ENCODE measurements at places on chromosomes 7 and 10.

- DNase-seq = no peak
Observed at GRCh38 chr7:4108951-4109350, 573.1 kb upstream of the FOXK1 start.

GRCh38 chr7:131673576-131673975, 117.1 kb upstream of the PODXL start:
- no peak for DNase-seq

- no peak for DNase-seq
Observed at GRCh38 chr10:91162495-91163268, 57.8 kb upstream of the PCGF5 start.

GRCh38 chr10:108450280-108450679, 1285.8 kb upstream of the SORCS1 start:
- DNase-seq = no peak

DNA sequence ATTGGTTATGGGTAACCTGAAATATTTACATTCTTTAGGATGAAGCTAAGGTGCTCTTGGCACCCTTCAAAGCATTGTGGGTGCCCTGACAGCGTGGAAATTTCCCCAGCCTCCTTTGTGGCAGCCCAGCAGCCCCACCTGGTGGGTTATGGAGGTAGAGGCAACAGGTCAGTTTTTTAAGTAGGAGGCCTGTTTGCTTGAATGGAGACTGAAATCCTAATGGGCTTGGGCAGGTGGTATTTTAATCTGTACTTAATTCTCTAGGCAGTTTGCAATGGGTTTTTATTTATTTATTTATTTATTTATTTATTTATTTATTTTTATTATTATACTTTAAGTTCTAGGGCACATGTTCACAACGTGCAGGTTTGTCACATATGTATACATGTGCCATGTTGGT, 139.4 kb downstream of the EPC1 start:
- no peak for DNase-seq

DNA sequence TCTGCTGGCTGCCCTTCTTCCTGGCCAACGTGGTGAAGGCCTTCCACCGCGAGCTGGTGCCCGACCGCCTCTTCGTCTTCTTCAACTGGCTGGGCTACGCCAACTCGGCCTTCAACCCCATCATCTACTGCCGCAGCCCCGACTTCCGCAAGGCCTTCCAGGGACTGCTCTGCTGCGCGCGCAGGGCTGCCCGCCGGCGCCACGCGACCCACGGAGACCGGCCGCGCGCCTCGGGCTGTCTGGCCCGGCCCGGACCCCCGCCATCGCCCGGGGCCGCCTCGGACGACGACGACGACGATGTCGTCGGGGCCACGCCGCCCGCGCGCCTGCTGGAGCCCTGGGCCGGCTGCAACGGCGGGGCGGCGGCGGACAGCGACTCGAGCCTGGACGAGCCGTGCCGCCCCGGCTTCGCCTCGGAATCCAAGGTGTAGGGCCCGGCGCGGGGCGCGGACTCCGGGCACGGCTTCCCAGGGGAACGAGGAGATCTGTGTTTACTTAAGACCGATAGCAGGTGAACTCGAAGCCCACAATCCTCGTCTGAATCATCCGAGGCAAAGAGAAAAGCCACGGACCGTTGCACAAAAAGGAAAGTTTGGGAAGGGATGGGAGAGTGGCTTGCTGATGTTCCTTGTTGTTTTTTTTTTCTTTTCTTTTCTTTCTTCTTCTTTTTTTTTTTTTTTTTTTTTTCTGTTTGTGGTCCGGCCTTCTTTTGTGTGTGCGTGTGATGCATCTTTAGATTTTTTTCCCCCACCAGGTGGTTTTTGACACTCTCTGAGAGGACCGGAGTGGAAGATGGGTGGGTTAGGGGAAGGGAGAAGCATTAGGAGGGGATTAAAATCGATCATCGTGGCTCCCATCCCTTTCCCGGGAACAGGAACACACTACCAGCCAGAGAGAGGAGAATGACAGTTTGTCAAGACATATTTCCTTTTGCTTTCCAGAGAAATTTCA, 1.7 kb downstream of the ADRB1 start:
- no peak for DNase-seq

DNA sequence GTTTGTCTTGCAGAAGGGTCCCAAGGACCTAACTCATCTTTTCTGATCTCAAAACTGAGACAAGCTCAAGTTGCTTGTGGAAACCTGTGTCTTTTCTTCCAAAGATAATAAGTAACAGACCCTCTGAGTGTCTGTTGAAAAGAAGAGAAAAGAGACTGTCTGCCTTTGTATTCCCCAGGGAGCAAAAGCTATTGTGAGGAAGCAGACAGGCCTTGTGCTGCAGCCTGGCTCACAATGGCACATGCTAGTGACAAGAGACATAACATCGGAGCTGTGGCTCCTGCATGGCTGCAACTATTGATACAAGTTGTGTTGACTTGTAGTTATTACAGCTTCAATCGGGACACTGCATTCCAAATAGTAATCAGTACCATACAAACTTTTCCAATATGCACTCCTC, 202.9 kb downstream of the DKK1 start:
- no peak for DNase-seq

DNA sequence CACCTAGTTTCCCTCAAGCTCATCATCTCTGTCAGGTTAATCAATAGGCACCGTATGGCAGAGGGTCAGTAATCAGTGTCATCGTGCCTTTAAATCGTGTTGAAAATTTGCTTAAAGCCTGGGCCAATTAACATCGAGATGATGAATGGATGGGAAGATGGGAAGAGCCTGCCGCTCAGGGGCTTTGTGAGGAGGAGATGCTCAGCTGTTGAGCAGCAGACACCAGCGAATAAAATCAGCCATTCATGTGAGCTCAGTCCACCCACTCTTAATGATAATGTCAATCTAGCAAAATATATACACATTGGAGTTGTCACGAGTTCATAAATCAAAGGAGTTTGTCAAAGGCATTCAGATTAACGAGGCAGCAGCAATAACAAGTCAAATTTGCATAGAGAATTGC, 97.7 kb downstream of the BTRC start:
- DNase-seq = no peak

GRCh38 chr10:119208553-119208940, 1.2 kb downstream of the GRK5 start:
- peak; percentile 53 for DNase-seq

GRCh38 chr10:51744235-51745000, 45.0 kb upstream of the CSTF2T start:
- DNase-seq = no peak

GRCh38 chr10:125219776-125220175, 59.4 kb upstream of the CTBP2 start:
- no peak for DNase-seq

GRCh38 chr7:11533229-11533820, 298.7 kb downstream of the THSD7A start:
- DNase-seq = no peak

GRCh38 chr7:54944179-54944578, 74.6 kb upstream of the EGFR start:
- no peak for DNase-seq

DNA sequence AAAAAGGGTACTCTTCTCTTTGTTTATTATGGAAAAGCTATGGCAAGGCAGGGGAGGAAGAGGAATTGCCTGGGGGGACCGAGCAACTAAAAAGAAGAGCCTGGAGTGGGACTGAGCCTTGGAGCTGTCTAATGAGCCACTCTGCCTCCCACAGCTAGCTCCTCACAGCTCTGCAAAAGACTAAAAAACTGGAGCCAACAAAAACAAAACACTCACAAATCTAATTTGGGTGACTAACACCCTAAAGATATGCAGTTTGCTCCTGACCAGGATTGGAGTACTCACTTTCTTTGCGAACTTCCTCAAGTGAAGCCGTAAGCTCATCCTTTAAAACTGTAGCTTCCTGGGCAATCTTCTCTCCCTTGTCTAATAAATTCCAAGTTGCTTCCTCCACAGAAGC, 89.4 kb downstream of the CTNNA3 start:
- DNase-seq = peak; percentile 47

DNA sequence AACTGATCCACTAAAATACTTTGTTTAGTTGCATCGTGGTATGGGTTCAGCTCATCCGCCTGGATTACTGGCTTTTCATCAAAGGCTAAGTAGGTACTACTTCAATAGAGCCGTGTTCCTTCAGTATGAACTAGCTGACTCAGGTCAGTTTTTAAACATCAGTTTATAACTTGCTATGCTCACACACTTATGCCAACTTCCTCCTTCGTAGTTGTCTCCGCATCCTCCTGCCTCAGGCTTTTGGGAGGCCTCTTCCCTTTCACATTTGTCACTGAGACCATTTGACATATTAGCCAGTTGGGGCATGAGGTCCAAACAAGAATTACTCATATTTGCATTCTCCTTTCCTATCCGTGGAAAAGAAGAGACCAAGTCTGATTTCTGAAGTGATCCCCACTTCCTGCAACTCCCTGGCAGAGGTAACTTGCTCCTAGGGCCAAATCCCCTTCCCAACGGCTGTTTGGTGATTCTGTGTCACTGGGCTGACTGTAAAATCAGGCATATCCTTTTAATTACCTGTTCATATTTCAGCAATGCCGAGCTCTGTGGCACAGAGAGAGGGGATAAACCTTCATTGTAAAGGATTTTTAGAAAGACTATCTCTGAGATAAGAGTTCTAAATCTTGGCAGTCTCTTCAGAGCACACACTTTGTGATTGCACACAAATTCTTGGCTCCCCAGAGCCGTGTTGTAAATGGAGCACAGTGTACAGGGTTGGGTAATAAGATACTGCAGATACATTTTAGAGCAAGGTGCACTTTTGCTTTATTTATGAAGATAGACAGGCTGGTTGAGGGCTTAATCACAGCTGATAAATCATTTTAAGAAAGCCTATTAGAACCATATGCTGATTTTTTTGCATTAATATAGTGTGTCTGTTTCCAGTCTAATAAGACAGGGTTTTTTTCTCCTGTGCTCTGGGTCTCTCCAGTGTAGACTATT, 108.0 kb downstream of the CREB5 start:
- no peak for DNase-seq

DNA sequence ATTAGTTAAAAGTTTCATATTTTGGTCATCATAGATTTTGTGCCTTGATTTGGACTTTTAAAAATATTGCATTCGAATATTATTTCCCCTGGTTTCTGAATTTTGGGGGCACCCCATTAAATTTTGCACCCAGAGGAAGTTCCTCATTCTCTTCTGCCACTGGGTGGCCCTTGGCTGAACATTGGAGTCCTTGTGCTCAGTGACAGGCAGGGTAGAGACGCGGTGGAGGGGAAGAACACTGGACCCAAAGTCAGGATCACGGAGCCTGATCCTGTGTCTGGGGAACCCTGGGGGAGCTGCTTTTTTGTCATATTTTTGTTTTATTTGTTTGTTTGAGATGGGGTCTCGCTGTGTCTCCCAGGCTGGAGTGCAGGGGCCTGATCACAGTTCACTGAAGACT, 74.7 kb downstream of the MKI67 start:
- no peak for DNase-seq

- DNase-seq = no peak
Observed at GRCh38 chr10:18214691-18215563, 74.7 kb downstream of the CACNB2 start.

DNA sequence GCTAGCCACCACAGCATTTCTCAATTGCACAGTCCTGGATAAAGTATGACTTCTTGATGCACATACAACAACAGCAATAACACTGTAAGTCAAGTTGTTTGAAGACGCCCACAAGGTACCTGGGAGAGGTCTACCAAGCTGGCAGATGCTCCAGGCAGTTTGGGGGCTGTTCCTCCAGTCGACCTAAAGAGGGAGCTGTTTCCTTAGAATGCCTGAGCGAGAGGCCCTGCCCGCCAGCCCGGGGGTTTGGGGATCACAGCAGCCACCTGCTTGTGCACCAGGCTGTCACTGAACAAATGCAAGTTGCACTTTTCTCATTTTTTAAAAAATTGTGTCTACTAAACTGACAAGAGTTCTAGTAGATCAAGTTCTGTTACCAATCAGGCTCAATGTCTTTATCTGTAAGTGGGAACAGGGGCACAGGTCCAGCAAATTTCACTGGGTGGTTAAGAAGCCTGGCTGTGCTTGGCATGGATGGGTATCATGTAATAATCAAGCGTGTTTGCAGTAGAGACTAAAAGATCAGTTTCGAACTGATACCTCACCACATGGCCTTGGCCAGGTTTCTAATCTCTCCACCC, 193.8 kb upstream of the ADO start:
- DNase-seq = no peak

DNA sequence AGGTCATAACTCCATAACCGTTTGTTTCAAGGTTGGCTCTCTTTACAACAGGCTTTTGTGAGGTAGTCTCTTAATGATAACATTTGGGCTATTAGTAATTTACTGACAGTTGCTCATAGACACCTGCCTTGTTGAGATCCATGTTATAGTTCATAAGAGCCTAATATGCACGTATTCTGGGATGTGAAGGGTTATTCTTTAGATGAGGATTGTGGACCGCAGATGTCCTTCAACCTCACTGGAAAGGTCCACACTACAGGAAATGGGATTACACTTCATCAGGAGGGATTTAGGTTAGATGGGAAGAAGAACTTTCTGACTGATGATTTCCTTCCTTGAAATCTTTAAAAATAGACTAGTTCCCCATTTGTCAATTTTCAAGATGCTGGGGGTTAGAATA, 62.8 kb downstream of the SAMD9 start:
- DNase-seq = no peak

- no peak for DNase-seq
Observed at GRCh38 chr7:66522518-66522917, 106.2 kb upstream of the KCTD7 start.

DNA sequence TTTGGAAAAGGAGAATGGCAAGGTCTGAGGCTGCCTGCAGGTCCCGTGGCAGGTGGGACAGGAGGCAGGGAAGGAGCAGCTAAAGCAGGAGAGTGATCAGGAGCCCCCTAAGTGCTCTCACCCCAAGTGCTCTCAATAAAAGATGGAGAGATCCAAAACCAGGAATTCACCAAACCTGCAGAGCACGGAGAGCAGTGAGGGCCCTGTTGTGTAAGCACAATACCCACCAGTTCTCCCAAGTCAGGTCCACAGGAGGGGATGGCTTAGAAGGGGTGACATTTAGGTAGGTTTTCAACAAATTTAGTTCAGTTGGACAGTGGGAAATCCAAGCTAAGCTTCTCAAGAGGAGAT, 40.8 kb downstream of the GNA12 start:
- DNase-seq = no peak

- no peak for DNase-seq
Observed at GRCh38 chr7:148327379-148327778, 263.2 kb upstream of the C7orf33 start.

DNA sequence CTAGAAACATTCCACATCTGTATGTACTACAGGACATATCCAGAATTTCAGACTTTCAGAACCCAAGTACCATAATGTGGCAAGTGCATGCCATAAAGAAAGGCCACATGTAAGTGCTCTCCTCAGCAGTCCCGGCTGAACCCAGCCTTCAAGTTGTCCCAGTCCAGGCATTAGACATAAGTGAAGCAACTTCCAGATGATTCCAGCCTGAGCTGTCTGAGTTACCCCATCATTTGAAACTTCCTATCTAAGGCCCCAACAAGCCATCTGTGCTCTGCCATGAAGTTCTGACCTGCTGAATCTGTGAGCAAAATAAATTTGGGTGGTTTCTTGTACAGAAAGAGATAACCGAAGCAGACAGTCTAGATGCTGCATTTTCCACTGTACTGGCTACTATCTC, 218.8 kb downstream of the IPMK start:
- no peak for DNase-seq

- DNase-seq = no peak
Observed at GRCh38 chr7:86991771-86992191, 67.7 kb downstream of the ELAPOR2 start.
